ENCODE measurements at places on chromosomes 11 and 22.

DNA sequence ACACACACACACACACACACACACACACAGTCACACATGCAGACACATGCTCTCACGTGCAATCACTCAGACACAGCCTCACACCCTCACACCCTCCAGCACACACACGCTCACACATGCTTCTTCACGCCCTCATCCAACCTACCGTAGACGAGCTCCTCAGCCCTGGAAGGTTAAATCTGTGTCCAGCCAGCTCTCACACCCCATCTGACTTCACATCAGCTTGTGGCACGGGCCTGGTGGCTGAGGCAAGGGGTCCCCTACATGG, 1.3 kb upstream of the SCUBE1 start:
- DNase-seq = no peak

- DNase-seq = no peak
These were observed 73.6 kb upstream of the TTLL12 start for GRCh38 chr22:43260331-43261231.

- DNase-seq = no peak
These were observed 130.8 kb downstream of the HIPK3 start for GRCh38 chr11:33387996-33388395.

DNA sequence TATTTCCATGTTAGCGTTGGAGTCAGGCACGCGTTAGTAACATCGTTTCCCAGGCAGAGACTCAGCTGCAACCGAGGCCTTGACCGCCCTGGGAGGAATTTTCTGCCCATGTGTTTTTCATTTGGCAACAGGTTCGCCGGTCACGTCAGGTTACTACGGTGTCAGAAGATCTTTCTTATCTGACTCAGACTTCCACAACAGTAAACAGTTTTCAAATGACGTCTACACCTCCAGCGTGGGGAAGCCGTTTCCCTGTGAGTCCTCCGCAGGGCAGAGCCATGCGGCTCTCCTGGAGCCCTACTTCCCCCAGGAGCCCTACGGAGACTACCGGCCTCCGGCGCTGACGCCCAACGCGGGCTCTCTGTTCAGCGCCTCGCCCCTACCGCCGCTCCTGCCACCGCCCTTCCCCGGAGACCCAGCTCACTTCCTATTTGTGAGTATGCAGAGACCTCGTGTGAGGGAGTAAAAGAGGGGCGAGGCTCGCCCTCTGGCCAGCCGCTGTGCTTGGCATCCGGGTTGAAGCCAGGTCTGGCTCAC, 14.3 kb upstream of the POU2AF3 start:
- DNase-seq = no peak

- no peak for DNase-seq
These were observed 19.2 kb upstream of the PDE2A start for GRCh38 chr11:72693271-72693968.

GRCh38 chr11:114622858-114623257, 27.3 kb upstream of the NXPE4 start:
- DNase-seq = no peak

DNA sequence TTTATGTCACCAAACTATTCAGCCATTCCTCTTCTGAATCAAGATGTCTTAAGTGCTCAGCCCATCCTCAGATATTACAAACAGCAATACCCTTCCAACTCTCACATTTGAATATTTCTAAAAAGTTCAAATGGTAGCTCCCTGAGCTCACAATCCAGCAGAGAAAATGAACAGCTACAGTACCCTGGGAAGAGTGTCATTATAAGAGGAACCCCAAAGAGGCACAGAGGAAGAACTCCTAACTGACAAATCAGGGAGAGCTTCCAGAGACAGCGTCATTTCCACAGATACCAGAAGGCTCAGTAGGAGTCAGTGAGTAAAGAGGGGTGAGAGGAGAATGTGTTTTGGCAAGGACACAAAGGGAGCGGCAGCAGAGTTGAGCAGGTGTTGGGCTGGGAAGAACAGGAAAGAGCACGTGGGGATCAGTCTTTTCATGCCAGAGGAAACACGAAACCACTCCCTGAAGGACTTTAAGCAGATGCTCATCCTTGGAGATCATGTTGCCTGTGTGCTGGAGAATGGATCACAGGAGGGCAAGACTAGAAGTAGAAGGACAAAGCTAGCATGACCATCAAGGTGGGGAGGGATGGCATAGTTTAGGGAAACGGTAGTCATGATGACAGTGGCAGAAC, 4.3 kb downstream of the CLTCL1 start:
- DNase-seq = no peak

DNA sequence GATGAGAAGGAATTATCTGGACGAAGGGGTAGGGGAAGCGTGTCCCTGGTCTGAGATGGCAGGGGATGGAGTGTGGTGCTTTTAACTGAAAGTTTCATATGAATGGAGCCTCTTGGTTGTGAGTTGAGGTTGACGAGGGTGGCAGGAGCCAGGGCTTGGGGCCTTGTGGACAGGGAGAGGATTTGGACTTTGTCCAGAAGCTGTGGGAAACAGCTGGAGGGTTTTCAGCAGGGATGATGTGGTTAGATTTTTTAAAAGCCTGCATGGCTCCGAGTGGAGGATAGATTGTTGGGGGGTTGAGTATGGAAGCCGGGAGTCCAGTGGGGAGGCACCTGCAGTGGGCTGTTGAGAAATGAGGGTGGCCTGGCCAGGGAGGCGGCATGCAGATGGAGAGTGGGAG, 24.8 kb downstream of the MYO7A start:
- no peak for DNase-seq

DNA sequence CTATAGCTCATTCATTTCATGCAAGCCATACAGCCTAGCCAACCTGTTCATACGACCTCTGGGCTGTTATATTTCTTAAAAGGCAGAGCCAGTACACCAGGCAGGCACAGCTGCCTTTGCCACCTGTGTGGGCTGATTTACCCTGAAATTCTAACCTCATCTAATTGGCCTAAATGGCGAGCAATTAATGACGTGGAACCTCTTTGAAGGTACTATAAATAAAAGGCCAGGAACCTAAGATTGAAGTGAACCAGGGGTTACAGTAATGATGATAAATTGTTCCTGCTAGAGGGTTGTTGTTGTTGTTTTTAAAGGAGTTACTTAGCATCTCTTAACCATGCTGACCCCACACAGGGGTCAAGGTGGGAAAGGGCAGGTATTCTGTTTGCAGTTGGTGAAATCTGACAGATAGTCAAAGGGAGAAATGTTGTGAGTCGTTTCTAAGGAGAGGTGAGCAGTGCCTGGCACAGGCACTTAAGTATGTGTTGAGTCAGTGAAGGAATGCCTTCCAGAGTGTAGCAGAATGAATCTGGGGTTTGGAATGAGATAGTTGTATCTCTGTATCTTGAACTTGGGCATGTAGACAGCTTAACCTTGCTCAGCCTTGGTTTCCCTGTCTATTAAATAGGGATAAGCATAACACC, 213.5 kb upstream of the NAV2 start:
- DNase-seq = no peak

- DNase-seq = no peak
These were observed 3.6 kb downstream of the TNRC6B start for GRCh38 chr22:40181323-40181722.

- DNase-seq = no peak
These were observed 142.2 kb downstream of the FAM76B start for GRCh38 chr11:95647355-95647754.

- DNase-seq = no peak
These were observed 208.1 kb downstream of the MYO18B start for GRCh38 chr22:25950111-25950510.

GRCh38 chr22:50080077-50080465, 5.2 kb downstream of the MLC1 start:
- DNase-seq = no peak

DNA sequence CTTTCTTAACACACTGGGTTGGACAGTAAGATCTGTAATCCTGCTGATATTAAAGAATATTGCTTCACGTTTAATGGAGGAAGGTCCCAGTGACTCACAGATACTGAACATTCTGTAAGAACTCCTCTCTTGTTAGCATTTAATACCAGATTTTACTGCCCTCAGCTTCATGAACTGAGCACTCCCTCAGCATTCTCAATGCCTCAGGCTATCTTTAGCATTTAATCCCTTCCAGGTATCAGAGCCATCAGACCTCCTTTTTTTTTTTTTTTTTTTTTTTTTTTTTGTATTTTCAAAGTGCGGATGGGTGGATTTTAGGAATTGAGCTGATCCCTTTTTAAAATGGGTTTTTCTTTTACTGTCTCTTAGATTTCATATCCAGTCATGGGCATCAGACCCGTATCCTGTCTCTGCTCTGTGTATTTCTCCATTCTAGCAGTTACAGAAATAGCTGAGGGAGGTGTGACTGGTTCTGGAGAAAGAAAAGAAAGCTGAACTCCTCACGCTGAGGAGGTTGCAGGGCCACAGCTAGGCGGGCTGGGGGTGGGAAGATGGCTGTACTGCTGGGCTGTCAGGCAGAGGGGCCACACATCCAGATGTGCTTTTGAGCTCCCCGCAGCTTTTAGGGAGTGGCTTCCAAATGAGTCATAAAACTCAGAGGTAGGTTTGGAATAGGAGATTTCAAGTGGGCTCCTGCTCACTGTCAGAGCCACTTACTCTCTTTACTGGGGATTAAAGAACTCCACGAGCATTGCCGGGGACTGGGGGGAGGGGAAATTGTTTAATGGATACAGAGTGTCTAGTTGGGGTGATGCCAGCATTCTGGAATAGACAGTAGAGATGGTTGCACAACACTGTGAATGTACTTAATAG, 97.0 kb downstream of the SYT9 start:
- no peak for DNase-seq

DNA sequence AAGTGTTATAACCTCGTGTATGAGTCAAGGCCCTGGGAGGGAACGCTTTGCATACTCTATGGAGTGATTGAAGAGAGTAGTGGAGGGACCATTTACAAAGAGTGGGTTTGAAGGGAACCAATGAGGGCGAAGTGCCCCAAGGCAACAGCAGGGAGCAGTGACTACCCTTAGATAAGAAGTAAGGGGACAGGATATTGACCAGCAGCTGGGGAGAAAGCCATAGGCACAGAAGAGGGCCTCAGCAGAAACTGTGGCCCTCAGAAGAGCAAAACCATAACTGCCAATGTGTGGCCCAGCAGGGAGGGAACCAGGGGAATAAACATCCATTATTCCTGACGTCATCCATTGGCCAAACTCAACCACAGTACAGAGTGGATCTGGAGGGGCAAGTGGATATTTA, 24.7 kb downstream of the PARVA start:
- DNase-seq = no peak

GRCh38 chr22:50432131-50432876, 42.5 kb downstream of the SBF1 start:
- no peak for DNase-seq

- DNase-seq = no peak
These were observed 161.9 kb downstream of the INSC start for GRCh38 chr11:15276621-15277020.

- peak; percentile 58 for DNase-seq
These were observed 841 bp downstream of the RIC8A start for GRCh38 chr11:208181-208916.

DNA sequence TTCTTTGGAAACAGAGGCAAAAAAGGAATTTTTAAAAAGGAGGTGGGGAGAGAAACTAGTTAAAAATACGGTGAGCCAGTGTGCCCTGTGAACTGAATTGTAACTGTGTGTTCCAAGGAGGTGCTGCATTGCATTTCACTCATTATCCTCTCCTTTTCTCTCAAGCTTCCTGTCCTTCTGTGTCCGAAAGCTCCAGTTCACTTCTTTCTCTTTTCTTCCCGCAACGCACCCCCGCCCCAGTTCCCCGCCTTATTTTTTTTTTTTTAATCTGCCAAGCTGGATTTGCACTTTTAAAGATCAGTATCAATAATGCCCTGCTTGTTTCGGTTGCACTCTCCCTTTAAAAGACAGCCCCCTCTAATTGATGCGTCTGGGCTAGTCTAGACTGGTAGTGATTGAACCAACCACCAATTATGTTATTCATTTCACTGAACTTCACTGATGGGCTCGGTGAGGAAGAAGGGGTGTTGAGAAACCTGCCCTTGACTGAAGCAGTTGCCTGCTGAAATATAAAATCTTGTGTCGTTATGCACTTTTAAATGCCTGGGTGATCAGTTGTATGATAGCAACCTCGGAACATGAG, 18.5 kb downstream of the BLID start:
- DNase-seq = no peak

DNA sequence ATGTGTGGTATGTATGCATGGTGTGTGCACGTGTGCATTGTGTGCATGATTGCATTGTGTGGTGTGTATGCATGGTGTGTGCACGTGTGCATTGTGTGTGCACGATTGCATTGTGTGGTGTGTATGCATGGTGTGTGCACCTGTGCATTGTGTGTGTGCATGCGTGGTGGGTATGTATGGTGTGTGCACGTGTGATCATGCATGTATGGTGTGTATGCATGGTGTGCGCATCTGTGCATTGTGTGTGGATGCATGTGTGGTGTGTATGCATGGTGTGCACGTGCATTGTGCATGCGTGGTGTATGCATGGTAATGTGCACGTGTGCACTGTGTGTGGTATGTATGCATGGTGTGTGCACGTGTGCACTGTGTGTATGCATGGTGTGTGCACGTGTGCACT, 16.8 kb downstream of the ALG12 start:
- DNase-seq = no peak

GRCh38 chr11:60513496-60514460, 1.4 kb upstream of the MS4A13 start:
- DNase-seq = no peak

GRCh38 chr11:74476536-74476935, 9.2 kb upstream of the KCNE3 start:
- no peak for DNase-seq

DNA sequence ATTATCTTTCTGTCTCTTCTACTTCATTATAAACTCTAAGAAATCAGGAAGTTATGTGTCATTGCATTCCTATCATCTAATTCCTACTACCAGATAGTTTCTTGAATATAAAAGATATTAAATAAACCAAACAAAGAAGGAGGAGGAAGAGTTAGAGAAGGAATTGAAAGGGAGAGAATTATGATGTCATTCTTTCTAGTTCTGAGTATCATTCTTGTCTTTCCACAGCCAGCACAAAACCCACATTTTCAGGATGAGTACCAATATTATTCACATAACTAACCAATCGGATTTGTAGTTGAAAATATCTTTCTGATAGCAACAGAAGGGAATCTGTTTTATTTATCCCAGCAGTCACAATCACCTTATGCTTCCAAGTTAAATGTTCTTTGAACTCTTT, 13.3 kb downstream of the MS4A13 start:
- DNase-seq = no peak

GRCh38 chr22:50339945-50340879, 2.9 kb upstream of the PPP6R2 start:
- peak; percentile 14 for DNase-seq

DNA sequence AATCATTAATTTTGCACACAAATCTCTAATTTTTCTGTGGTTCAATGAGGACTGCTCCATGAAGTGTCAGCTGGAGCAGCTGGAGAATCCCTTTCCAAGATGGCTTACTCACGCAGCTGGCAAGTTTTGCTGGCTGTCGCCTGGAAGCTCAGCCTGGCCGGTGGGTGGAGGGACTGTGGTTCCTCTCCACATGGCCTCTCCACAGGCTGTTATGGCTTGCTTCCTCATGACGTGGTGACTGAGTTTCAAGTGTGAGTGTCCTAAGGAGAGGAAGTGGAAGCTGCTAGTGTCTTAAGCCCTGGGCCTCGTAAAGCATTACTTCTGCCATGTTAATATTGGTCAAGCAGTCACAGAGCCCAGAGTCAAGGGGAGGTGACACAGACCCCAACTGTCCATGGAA, 14.0 kb upstream of the NRIP3 start:
- DNase-seq = no peak

Measured in SW 1271 (cell line).